ENCODE measurements at places on chromosomes 6 and 20.

- DNase-seq: no peak
These were observed 59.0 kb downstream of the SGK1 start for GRCh38 chr6:134258849-134259306.

DNA sequence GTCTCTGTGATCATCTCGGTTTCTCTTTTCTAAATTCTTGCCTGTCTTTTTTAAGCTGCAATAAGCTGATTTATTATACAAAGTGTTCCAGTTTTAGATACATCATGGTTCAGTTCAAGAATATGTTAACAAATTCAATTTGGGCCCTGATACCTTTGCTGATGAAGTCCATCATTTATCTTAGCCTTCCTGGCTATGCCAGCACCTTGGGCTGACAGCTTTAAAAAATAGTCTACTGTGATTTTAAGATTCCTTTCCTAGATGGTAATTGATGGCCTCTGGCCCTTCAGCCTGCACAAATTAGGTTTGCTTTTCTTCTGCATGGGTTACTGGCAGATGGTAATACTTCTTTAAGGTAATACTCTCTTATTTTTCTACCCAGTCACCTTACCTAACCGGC is 7.1 kb upstream of the TMEM217 start:
- no peak for DNase-seq

DNA sequence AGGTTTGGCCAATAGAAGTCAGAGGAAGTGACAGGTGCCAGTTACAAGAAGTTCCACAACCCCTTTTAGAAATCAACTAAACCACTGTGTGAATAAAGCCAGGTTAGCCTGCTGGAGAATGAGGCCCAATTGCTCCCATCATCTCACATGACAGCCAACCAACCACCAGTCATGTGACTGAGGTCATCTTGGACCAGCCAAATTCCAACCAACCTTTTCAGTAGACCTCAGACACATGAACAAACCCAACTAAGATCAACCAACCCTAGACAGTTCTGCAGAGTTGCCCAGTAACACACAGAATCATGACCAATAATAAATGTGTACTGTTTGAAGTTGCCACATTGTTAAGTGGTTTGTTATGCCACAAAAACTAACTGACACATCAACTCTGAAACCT is 44.6 kb upstream of the GGTLC1 start:
- DNase-seq: no peak

- DNase-seq: no peak
These were observed 366.1 kb downstream of the UTRN start for GRCh38 chr6:144651234-144651633.

DNA sequence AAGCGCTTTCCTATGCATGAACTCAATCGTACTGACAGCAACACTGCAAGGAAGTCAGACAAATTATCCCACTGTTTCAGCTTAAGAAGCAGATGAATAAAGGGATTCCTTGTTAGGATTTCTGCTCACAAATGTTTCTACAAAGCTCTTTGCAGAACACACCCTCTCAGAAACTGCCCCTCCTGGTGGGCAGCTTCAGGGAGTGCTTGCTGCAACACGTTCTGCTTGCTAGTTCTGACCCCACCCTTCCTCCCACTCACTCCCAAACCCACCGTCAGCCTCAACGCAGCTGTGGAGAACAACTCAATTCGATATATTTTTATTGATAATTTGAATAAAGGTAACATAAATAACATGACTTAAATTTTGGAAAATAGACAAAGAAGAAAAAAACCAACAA is 250.8 kb upstream of the PRDM1 start:
- DNase-seq: no peak

DNA sequence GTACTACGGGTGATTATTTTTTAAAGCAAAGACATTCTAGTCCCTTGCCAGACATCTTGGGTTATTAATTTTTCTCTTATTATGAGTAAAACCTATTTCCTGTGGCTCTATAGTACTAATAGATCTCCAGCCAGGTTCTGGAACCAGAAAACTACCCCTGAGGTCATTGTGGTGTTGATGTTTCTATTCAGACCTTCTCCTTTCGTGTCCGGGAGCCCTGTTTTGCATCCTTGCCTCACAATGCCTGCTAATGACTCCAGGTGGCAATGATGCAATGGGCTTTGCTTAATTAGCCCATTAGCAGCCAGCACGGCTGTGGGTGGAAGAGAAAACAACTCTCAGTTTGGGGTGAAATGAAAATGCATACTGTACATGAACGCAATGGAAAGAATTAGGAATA is 62.9 kb upstream of the ARG1 start:
- DNase-seq: no peak

- no peak for DNase-seq
These were observed 385.6 kb downstream of the TAF4 start for GRCh38 chr20:61680096-61680495.

Data from Peyer's patch (tissue), 4 donors.